Stimulated activated CD4-positive, alpha-beta T cell treated with anti-CD3 and anti-CD28 coated beads, Interleukin-4, amount 100 ng/mL, for 1 hour (primary cell): ENCODE measurements at places on chromosomes 11 and 22.

DNA sequence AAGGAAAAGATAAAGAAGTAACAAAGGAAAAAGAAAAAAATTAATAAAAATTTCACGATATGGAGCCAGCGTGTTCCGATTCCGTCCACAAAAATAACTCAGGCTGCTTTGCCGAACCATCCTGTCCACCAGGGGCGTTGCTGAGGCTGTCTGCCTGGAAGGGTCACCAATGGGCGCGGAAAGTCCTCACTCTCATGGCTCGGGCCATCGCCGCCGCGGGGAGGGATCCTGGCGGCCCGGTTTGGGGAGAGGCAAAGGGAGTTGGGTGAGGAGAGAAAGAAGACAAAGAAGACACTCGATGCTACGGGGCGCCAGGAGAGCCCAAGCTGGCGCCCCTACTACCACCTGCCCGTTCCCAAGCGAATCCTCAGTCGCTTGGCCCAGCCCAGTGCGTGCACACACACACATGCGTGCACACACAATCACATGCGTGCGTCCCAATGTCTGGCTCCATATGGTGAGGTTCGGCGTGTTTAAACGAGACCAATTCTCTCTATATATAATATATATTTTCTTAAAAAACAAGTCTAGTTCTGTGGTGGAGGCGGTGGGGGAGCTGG, 5.6 kb upstream of the PYGM start:
- DNase-seq = no peak

GRCh38 chr22:40853333-40853732, 3.1 kb downstream of the ST13 start:
- DNase-seq = no peak

- no peak for DNase-seq
Observed at GRCh38 chr11:558503-558902, 2.0 kb downstream of the LMNTD2 start.

DNA sequence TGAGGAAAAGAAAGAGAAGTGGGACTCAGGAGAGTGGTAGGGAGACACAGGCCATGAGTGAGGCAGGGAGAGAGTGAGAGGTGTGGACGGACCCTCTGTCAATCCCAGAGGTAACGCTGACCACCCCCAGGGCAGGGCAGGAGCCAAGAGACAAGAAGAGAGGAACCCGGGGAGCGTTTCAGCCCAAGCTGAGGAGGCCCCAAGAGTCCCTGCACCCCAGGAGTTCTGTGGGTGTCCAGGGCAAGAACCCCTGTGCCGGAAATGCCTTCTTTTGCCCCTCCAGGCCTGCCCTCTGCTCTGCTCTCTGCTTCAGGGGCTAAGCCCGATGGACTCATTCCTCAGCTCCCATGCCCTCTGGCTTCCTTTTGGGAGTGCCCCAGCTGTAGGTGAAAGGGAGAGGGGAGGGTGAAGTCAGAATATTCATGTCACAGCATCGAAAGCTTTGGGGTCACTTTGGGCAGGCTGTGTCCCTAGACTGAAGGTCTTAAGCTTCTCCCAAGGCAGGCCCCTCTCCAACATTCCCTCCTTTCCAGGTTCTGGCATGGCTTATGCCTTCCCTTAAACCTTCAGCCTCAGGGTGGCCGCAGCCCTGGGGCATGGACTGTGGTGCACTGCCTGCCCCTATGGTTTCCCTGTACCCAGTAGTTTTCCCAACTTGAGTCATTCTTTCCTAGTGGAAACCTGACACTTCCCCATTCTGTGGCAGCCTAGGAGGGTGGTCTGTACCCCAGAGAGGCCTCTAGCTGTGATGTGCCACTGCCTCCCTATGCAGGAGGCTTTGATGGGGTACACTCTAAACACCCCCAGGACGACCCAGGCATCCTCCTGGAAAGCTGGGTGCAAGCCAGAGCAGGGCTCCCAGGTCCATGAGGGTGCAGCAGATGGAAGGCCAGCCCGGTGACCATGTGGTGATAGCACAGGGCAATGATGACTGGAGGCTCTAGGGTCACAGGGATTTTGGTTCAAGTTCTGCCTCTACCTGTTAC, 27.1 kb downstream of the MYEOV start:
- DNase-seq = no peak

GRCh38 chr22:27851974-27852746, 50.6 kb upstream of the MN1 start:
- no peak for DNase-seq

DNA sequence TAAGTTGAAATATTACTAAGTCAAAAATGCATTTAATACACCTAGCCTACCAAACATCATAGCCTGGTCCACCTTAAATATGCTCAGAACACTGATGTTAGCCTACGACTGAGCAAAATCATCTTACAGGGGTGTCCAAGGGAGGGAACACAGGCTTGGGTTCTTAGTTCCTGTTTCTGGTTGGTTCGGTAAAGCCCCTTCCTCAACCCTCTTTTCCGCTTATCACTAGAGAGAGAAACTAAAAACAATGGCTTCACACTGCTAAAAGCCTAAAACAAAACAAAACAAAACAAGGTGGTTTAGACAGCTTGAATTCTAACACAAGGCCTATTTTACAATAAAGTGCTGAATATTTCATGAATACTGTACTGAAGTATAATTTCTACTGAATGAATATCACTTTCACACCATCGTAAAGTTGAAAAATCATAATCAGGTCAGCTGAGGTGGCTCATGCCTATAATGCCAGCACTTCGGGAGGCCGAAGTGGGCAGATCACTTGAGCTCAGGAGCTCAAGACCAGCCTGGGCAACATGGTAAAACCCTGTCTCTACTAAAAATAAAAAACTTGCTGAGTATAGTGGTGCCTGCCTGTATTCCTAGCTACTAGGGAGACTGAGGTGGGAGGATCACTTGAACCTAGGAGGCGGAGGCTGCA, 118.0 kb downstream of the SIK3 start:
- no peak for DNase-seq

- no peak for DNase-seq
Observed at GRCh38 chr11:74069146-74070046, 60.5 kb upstream of the UCP3 start.

- DNase-seq = no peak
Observed at GRCh38 chr22:30244641-30245040, 1.9 kb downstream of the LIF start.

DNA sequence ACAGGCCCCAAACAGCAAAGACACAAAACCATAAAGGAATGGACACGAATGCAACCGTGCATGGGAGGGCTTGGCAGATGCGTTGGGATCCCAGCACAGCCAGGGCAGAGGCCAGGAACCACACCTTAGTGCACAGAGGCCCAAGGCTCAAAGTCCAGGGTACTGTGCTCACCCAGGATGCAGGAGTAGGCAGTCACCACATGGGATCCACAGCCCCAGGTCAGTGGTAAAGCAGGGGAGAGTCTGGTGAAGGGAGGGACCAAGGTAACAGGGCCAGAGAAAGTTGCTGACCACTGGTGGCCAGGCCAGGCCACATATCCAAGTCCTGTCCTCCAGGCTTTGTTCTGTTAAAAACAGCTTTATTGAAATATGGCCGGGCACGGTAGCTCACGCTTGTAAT, 6.5 kb upstream of the CERK start:
- no peak for DNase-seq

- DNase-seq = no peak
Observed at GRCh38 chr11:126341760-126342161, 13.7 kb upstream of the ST3GAL4 start.

DNA sequence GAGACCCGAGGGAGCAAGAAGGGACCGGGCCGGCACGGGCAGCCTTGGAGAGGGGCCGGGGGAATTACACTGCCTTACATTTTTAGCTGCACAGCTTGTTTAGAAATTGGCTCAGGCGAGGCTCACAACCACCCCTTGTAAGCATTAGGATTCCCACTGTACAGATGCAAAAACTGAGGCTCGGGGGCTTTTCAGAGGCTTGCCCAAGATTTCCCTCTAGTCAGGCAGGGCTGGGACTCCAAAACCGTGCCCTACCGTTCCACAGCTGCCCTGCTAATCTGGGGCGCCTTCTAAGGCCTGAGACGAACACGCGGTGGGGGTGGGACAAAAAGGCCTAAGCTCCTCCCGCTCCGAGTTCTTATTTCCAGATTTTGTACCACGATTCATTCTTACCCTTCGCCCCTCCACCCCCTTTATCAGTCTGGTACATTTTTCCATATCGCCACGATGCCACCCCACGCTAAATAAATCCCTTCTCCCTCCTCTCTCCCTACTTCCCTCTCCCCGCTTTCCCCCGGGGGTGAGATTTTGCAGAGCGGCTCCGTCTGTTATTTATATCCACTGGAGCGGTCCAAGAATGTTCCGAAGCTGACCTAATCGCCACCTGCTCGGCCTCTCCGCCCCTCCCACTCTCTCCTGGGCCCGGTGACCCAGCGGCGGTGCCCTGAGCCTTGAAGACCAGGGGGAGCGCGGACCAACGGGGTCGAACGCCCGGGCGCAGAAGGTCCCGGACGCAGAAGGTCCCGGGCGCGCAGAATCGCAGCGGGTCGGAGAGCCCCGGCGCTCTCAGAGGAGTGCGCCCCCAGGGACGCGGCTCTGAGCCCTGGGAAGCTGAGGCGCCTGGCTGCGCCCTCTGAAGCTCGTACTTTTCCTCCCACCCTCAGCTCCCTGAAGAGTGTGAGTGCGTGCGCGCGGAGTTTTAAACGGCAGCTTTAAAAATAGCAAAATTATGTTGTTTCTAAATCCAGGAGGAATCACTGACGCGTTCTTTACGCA, 764 bp upstream of the PACSIN3 start:
- peak; percentile 59 for DNase-seq

- no peak for DNase-seq
Observed at GRCh38 chr11:76279646-76280045, 73.3 kb upstream of the WNT11 start.

DNA sequence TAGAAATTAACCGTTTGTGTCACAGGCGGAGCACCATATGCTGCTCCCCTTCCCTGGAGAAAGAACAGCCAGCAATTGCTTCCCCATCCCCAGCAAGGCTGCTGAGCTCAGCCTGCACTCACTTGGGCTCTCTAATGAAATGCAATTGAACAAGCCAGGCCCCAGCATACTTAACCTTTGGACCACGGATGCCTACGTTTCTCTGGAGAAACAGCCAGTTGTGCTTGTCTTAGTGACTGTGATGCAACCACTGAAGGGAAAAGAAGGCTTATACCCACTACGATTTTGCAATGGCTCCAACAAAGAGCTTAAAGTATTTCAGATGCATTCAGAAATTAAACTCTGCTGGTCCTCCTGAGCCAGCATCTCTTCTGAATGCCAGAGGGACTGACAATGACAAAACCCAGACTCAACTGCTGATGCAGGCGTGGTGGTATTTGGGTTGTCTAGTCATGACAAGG, 51.3 kb upstream of the SESN3 start:
- DNase-seq = no peak

- no peak for DNase-seq
Observed at GRCh38 chr11:83449338-83449913, 163.3 kb upstream of the CCDC90B start.

DNA sequence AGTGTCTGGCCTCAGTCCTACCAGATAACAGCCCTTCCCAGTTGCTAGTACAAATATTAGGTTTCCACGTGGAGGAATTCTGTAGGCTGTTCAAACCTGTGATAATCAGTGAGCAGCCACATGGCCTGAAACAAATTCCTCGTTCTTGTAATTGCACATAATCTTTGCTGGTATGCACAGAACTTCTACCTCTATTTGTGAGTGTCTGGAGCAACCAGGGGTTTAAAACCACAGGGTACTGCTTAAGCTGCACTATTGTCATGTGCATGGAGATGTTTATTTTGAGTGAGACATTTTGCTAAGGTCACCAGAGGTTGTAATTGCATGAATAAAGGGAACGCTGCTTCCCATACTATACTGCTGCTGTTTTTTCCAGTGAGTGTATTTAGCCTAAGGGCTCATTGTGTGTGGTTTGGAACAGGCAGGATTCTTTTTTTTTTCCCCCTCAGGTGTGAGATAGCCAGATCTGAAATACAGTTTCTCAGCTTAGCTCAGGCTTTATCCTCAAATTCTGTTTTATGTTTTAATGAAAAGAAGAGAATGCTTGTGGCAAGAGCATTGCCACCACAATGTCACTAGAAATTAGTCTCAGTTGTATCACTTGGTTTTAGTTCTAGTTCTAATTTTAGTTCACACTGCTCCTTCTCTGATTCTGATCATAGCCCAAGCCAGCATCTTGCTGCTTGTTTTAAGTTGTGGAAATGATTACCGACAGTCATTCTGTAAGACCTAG, 60.5 kb downstream of the CYB5R2 start:
- DNase-seq = no peak

DNA sequence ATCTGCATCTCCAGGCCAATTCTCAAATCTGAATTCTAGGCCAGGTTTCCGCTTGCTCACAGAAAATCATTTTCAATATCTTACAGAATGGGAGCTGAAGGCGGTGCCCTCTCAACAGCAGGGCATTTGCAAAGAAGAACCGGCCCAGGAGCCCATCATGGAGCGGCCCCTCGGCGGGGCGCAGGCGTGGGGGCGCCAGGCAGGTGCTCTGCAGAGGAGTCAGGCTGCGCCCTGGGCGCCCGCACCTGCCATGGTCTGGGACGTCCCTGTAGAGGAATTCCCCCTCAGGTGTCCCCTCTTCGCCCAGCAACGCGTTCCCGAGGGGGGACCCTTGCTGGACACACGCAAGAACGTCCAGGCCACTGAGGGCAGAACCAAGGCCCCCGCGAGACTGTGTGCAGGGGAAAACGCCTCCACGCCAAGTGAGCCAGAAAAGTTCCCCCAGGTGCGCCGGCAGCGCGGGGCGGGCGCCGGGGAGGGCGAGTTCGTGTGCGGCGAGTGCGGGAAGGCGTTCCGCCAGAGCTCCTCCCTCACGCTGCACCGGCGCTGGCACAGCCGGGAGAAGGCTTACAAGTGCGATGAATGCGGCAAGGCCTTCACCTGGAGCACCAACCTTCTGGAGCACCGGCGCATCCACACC, 11.5 kb downstream of the ZNF74 start:
- DNase-seq = no peak

DNA sequence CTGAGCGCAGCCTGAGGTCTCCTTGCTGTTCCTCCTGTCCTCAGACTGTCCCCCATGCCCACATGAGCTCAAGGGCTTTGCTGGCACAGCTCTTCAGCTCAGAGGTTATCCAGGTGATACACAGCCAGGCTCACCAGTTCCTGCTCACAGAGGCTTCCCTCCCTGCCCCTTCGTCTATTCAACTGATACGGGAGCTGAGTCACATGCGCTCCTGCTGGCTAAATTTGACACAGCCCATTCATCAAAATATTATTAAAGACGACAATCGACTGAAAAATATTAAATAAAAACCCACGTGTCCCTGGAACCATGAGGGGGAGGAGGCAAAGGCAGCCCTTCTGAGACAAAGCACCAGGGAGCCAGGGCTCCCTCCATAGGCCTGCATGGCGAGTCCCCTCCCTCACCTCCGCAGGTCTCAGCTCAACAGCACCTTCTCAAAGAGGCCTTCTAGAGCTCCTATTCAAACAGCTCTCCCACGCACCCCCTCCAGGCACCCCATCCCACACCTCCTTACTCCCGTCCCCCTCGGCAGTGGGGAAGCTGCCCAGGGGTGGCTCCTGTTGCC, 40.5 kb downstream of the DUSP8 start:
- no peak for DNase-seq
